ENCODE measurements at places on chromosomes 2 and 18.

DNA sequence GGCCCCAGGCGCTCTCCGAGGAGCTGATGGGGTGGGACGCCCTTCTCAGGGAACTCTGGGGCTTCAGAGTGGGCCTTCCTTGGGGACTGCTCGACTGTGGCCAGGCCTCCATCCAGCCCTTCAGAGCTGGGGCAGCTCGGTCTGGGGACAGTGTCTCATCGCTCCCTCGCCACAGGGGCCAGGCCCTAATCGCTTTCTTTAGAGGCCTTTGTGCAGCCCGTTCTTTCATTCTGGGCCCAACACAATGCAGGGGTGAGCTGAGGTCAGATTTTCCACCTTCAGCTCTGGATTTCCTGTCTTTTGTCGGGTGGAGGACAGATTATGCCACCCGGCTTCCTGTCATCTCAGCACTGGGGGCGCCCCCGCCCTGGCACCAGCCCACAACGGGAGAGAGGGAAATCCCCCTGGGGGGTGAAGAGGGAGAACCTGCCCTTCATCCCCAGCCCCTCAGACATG, 25.2 kb downstream of the MYCN start:
- no peak for DNase-seq

DNA sequence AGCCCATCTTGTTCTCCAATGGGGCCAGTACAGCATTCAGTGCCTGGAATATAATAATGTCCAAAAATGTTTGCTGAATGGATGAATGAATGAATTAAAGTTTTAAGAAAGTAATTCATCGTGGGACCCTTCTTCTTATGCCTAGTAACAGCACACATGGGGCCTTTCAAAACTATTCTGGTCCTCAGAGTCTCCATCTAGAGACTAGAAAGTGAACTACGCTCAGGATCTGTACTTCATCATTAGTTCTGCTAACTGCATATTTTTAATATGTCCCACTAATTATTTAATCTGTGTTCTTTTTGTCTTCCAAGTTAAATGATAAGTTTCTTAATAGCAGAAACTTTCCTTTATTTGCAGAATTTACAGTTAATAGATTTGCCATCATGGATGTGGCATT, 172.5 kb downstream of the SMAD2 start:
- no peak for DNase-seq

DNA sequence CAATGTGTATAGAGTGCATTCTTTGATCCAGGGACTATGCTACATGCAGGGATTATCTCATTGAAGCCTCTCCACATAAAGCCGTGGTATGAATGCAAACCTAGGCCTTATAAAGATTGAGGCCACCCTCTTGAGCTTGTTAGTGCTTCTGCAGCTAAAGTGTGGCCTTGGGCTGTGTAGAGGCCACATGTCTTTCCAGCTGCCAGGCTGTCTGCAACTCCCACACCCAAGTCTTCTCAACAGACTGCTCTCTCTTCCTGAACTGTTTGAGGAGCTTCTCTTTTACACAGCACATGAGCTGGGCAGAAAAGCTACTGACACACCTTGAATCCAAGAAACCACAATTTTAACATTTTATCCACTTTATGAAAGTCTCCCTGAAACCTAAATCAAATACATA, 119.2 kb upstream of the MEX3C start:
- DNase-seq, result no peak

DNA sequence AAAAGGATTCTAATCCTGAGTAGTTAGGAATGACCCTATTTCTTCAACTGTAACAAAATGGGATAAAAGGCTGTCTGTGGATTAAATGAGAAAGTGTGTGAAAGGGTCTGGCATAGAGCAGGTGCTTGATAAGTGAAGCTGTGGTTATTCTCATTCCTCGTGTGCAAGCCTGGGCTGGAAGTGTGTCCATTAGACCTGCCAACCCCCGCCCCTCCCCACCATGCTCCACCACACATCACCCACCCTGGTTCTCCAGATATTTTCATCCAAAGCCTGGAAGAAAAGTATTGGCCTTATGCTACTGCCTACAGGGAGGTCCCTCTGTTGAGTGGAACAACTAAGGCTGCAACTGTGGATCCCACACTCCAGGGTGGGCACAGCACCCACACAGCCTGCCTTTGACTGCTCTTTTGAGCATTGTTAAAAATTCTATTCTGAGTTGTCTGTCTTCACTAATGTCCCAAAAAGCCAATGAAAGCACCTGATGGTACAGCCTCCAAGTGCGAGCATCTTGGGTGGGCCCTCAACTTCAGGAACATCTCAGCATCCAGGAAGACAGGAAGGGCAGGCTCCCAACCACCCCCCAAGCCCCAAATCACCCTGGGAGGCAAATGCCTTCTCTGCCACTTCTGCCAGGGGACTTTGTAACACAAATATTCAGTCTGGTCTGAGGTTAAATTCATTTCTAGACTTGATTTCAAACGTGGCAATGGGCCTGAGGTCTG, 102.8 kb upstream of the PPP1CB start:
- DNase-seq, result no peak

GRCh38 chr2:210654091-210654490, 97.7 kb downstream of the CPS1 start:
- no peak for DNase-seq

GRCh38 chr2:48205137-48205798, 299.0 kb upstream of the FBXO11 start:
- DNase-seq, result no peak

GRCh38 chr2:118058951-118059350, 29.3 kb upstream of the INSIG2 start:
- DNase-seq, result no peak

- DNase-seq, result no peak
Observed at GRCh38 chr2:224909885-224910573, 132.2 kb downstream of the DOCK10 start.

DNA sequence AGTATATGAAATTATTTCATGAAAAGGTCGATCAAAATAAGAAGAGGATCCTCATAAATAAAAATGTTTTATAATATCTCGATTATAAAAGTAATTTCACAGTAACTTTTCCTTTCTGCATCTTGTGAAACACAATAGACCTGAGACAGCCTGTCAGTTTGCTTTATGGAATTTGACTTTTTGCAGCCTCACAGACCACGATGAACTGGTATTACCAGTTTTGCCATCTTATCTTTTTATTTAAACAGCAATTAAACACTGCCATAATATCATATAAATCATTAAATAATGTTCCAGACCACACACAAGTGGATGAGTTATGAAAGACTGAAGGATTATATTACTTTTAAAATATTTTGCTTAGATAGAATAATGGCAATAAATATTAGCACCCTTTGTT, 10.7 kb upstream of the GALNT3 start:
- no peak for DNase-seq

DNA sequence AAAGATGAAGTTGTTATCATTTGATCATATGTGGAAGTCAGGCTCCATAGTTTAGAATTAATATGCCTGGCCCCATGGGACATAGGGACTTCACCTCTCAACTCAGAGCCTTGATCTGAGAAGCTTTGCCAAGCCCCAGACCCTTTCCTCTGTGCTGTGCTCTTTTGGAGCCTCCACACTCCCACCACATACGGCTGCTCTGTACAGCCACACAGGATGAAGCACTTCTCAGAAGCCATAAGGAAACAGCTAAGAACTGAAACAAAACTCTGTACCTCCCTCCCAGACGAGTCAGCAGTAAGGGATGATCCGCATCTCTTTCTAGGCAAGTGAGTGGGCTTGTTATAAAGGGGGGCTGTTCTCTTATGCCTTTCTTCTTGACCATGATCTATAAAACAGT, 66.5 kb downstream of the CAB39 start:
- no peak for DNase-seq

- no peak for DNase-seq
Observed at GRCh38 chr18:8857806-8858205, 152.4 kb downstream of the MTCL1 start.

DNA sequence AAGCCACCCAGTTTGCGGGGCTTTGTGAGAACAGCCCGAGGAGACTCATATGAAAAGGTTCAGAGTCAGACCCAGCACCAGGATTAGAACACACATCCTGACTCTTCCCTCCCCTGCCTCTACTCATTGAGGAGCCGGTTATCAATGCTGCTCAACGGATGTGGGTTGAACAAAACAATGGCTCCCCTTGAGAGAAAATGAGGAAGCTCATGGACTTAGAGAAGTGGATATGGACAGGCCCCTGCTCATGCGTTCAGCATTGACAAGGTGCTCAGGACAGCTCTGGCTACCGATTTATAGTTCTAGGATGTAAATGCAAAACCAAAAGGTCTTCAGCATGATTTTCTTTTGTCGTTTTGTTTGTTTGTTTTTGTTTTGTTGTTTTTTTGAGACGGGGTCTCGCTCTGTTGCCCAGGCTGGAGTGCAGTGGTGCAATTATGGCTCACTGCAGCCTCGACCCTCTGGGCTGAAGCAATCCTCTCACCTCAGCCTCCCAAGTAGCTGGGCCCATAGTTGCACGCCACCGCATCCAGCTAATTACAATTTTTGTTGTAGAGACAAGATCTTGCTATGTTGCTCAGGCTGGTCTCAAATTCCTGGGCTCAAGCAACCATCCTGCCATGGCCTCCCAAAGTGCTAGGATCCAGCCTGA, 32.0 kb upstream of the AGAP1 start:
- DNase-seq, result no peak

- DNase-seq, result no peak
Observed at GRCh38 chr18:34650121-34650545, 60.0 kb upstream of the DTNA start.

DNA sequence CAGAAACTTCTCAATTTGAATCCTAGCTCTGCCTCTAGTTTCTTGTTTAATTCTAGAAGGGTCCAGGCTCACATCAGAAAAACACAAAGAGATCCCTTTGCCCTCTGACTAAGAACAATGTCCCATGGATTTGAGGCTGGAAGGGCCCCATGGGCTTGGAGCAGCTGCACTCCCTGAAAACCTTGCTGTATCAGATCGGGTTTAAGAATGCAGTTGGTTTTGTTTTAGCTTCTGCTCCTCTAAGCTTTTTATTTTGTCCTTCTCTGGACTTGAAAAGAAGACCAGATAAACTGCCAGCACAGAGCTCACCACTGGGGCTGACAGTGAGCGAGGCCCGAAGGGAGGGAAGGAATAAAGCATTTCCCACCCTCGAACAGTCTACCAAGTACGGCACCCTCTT, 69.2 kb upstream of the WIPF1 start:
- DNase-seq, result no peak

GRCh38 chr2:20351555-20352229, 1.0 kb upstream of the PUM2 start:
- no peak for DNase-seq

GRCh38 chr2:152062125-152063091, 36.4 kb downstream of the CACNB4 start:
- DNase-seq, result no peak

DNA sequence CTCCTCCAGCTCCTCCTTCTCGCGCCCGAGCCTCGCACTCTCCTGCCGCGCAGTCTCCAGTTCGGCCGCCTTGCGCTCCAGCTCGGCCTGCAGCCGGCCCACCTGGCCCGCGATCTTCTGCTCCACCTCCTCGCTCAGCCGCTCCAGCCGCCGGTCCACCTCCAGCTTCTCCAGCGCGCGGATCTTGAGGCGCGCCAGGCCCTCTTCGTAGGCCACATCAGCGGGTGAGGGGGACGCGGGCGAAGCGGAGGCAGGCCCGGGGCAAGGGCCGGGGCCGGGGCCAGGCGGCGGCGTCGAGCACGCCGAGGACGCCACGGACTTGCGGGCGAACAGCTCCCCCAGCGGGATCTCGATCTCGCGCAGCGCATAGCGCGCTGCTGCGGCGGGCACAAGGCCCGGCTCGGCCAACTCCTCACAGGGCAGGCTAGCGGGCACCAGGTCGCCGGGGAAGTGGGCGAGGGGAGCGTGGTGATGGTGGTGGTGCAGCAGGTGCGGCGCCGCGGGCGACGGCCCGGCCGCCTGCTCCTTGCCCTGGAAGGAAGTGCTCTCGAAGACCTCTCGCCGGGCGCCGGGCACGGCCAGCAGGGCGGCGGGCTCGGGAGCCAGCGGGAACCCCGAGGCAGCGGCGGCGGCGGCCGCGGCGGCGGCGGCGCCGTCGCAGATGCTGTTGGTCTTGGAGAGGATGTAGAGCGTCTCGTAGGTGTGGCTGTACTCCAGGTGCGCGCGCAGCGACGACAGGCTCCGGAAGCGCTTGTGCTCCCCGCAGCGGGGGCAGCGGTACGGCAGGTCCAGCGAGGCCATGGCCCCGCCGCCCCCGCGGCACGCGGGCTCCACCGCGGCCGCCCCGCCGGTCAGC, 15.2 kb downstream of the FBXO41 start:
- DNase-seq, result peak; percentile 54

GRCh38 chr2:238143239-238143951, 4.9 kb downstream of the KLHL30 start:
- no peak for DNase-seq

- DNase-seq, result no peak
Observed at GRCh38 chr2:170530284-170530745, 184.8 kb upstream of the SP5 start.

- DNase-seq, result no peak
Observed at GRCh38 chr18:32049393-32050171, 31.0 kb downstream of the RNF125 start.

DNA sequence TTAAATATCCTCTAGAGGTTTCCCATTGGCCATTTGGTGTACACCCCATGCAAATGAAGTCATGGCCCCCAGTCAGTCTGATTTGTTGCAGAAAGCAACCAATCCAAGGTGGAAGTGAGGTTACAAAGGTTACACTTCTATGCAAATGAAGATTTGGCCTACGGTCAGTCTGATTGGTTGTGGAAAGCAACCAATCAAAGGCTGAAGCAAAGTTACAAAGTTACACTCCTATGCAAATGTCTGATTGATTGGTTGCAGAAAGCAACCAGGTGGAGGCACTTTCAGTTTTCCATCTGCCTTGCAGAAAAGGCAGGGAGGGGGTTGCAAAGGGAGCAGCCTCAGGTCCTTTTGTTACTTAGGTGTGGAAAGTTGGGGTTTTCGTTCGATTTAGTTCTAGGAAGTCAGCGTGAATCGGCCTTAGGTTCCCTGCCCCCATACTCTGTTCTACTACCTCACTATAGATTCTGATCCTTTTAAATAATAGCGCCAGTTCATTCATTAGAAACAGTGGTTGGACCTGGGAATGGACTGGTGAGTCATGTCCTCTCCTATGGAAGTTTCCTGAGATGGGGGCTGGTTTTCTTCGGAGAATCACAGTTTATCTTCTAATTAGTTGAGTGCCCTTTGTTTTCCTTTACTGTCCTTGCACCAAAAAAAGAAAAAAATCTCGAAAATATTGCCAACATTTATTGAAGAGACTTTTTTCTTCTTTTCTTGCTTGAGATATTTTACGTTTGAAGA, 279.5 kb downstream of the AGAP1 start:
- no peak for DNase-seq

GRCh38 chr2:190190507-190191162, 128.1 kb upstream of the MSTN start:
- no peak for DNase-seq

GRCh38 chr2:145091967-145092366, 572.0 kb upstream of the ZEB2 start:
- DNase-seq, result no peak

DNA sequence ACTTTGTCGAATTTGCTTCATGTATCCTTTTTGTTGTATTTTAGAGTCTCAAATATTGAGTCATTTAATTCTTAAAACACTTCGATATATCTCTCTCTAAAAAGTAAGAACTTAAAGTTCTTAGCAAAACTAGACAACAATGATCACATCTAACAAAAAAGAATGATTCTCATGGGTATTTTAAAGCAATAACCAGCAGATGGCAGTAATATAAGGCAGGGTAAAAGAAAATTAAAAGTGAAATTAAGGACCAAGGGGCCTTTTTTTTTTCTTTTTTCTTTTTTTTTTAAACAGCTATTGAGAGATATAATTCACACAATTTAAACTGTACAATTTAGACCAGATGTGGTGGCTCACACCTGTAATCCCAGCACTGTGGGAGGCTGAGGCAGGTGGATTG, 9.9 kb upstream of the AOX1 start:
- no peak for DNase-seq

Measured in T follicular helper cell (primary cell).